Activated CD4-positive, alpha-beta memory T cell treated with anti-CD3 and anti-CD28 coated beads, Interleukin-2, amount 10 ng/mL, durations not matched to agents 7 days and 5 days (primary cell): ENCODE measurements at places on chromosomes 5 and 9.

GRCh38 chr5:156475182-156476157, 148.5 kb downstream of the SGCD start:
- DNase-seq: no peak

DNA sequence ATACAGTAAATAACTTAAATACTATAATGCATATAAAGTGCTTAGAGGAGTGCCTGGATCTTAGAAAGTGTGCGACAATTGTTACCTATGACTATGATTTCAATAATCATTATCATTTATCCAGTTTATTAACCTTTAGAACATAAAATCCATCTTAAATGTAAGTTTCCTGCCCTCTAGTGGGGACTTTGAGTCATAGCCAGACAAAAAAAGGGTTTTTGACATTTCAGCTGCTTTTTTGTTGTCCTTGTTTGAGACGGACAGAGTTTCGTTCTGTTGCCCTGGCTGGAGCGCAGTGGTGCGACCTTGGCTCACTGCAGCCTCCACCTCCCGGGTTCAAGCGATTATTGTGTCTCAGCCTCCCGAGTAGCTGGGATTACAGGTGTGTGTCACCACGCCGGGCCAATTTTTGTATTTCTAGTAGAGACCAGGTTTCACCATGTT, 9.7 kb upstream of the C9orf152 start:
- DNase-seq: no peak

GRCh38 chr5:148687427-148687826, 33.1 kb upstream of the HTR4 start:
- no peak for DNase-seq

- no peak for DNase-seq
Measured at GRCh38 chr9:97568461-97569275, 64.5 kb downstream of the TSTD2 start.

DNA sequence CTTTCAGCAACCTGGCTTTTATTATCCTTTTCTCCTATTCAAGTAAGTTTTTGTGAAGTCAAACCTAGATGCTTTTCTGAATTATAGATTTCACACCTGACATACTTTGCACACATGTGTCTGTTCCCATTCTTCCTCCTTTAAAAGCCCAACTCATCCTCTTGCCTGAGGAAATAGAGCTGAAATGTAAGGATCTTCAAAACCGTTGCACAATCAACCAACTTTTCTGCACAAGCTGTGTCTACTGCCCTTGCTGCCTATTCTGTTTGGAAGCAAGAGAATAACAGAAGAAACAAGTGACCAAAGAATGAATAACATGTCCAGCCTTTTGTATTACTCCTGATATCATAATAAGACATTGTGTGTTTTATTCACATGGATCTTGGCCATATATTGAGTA, 95.1 kb upstream of the ITGA1 start:
- DNase-seq: no peak

GRCh38 chr5:53779541-53779981, 219.1 kb downstream of the NDUFS4 start:
- peak; percentile 17 for DNase-seq
